ENCODE measurements at places on chromosomes 11 and 22.

GRCh38 chr11:70508231-70508480, 109.8 kb downstream of the CTTN start:
- DNase-seq, result no peak

GRCh38 chr11:93585758-93586157, 42.6 kb upstream of the SMCO4 start:
- no peak for DNase-seq

- DNase-seq, result no peak
Measured at GRCh38 chr11:85795712-85796487, 15.0 kb downstream of the SYTL2 start.

DNA sequence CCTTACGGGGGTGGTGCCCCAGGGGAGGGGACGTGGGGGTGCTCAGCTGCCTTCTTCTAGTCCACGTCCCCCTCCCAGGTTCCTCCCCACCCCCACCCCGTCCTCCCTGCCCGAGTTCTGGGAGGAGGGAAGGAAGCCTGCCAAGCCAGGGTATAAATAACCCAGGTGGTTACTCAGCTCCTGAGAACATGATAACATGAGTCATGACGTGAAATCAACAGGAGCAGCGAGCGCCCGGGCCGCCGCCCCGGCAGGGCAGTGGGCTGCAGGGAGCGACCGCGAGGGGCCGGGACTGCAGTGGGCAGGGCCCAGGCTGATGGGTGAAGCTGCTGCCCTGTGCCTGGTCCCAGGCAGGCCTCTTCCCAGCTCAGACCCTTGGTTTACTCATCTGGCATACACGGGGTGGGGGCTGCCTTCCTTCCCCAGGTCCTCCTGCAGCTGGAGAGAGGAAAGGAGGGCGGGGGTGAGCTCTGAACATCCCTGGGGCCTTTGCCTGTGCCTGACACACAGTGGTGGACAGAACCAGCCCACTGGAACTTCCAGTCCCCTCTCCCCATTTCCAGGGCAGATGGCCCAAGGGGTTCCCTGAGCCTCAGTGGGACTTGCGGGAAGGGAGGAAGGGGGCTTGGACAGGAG, 8.8 kb upstream of the PDGFB start:
- DNase-seq, result no peak

DNA sequence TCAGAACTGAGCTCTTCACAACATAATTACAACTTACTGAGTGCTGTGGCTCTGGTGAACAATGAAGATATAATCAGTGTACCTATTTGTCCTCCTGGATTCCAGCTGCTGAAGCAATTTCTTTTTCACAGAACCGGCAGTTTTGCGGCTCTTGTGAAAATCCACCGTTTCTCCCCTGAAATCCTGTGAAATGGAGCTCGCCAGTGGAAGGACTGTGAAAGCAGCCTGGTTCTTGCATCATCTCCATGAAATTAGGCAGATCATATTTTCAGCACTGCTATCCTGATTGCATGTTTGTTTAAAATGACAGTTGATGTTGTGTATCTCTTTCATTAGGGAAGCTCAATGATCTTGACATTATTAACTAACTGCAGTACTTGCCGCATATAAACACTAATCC, 120.2 kb upstream of the SNX19 start:
- DNase-seq, result no peak

GRCh38 chr11:14809466-14809865, 82.6 kb downstream of the CYP2R1 start:
- DNase-seq, result no peak

GRCh38 chr11:36371590-36371989, 75.5 kb downstream of the PRR5L start:
- DNase-seq, result no peak

GRCh38 chr11:19602891-19603290, 109.7 kb upstream of the NAV2 start:
- DNase-seq, result no peak

- no peak for DNase-seq
Measured at GRCh38 chr11:72671152-72672099, 2.8 kb downstream of the PDE2A start.

- no peak for DNase-seq
Measured at GRCh38 chr11:60389279-60389910, 6.9 kb upstream of the MS4A14 start.

- no peak for DNase-seq
Measured at GRCh38 chr22:36806835-36807234, 10.0 kb downstream of the PVALB start.

GRCh38 chr11:86089659-86090058, 20.8 kb upstream of the PICALM start:
- DNase-seq, result no peak

DNA sequence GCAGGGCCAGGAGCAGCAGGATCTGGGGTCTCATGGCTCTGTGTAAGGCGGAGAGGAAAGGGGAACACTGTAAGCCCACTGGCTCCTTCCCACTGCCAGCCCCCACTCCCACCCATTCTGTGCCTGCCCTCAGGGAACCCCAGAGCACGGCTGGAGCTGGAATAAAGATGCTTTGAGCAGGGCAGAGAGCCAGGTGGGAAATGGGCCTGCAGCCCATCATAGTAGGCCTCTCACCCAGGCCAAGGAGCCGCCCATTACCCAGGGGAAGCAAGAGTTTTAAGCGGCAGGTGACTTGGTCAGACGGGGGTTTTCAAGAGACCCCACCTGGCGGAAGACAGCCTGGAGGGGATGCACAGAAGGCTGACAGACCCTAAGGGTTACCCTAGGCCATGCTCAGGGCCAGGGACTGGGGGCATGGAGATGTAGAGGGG, 4.6 kb downstream of the LRRC32 start:
- no peak for DNase-seq

GRCh38 chr22:18075720-18076497, 1.9 kb upstream of the PEX26 start:
- no peak for DNase-seq

DNA sequence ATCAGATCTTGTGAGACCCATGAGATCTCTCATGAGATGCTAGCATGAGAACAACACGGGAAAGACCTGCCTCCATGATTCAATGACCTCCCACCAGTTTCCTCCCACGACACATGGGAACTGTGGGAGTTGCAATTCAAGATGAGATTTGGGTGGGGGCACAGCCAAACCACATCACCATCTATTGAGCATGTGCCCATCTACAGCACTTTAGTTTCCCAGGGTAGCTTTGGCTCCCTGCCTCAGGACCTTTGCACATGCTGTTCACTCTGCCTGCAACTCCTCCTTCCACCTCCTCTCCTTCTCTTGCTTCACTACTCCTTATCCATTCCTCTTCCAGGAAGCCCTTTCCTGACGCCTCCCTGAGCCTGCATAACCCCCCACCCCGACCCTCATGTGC, 17.2 kb downstream of the GRIK4 start:
- DNase-seq, result no peak

- DNase-seq, result peak; percentile 40
Measured at GRCh38 chr11:74443071-74443864, 24.1 kb downstream of the KCNE3 start.

DNA sequence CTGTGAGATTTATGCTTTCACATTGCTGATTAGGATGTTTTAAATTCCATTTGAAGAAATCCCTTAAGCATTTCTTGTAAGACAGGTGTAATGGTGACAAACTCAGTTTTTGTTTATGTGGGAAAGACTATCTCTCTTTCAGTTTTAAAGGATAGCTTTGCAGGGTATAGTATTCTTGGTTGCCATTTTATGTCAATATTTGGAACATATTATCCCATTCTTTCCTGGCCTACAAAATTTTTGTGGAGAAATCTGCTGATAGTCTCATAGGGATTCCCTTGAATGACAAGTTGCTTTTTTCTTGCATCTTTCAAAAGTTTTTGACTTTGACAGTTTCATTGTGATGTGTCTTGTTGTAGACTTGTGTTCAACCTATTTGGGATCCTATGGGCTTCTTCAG, 28.8 kb downstream of the NAGA start:
- no peak for DNase-seq

DNA sequence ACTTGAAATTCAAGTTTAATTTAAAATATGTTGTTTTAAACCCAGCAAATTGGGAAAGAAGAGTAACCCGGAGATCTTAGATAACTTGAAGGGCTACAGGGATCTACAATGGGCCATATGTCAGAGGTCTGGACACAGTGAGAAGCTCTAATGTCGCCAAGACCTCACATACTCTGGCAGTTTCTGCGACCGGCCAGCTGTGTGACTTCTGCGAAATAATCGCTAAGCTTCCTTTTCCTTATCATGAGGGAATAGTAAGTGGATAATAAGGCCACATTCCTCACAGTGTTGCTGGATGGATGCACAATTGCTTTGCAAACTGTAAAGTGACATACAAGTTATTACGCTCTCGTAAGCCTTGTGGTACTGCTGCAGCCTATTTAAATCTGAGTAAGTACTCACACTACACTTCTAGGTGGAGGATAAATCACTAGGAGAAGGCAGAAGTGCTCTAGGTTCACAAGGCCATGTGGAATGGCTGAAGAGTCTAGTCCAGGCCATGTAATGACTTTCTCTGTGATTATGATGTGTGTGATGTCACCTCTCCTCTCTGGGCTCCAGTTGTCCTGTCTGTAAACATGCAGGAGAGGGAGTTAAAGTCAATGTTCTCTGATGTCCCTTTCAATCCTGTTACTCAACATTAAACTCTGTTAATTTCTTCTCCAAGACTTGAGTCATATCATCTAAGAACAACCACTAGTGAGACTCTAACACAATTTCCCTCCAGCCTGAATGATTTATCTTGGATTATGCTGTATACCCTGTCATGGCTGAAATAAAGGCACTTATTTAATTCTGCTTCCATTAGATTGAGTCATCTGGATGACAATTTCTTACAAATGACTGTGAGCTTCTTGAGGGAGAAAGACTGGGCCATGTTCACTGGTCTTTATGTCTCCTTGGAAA, 192.6 kb upstream of the NARS2 start:
- DNase-seq, result no peak

DNA sequence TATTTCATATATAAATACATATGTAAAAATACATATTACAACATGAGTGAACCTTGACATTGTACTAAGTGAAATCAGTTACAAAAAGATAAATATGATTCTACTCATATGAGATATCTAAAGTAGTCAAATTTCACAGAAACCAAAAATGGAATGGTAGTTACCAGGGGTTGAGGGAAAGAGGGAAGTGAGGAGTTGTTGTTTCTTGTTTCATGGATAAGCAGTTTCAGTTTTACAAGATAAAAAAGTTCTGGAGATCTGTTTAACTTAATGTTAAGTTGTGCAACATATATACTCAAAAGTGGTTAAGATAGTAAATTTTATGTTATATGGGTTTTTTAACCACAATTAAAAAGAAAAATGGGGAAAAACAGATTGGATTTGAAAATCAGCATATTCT, 107.7 kb downstream of the ELP4 start:
- DNase-seq, result no peak

DNA sequence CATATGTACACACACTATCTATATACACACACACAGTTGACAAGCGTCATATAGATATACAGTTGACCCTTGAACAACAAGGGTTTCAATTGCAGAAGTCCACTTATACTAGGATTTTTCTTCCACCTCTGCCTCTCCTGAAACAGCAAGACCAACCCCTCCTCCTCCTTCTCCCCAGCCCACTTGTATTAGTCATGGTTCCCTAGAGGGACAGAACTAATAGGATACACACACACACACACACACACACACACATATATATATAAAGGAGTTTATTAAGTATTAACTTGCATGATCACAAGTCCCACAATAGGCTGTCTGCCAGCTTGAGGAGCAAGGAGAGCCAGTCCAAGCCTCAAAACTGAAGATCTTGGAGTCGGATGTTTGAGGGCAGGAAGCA, 92.9 kb downstream of the DHCR7 start:
- DNase-seq, result no peak

DNA sequence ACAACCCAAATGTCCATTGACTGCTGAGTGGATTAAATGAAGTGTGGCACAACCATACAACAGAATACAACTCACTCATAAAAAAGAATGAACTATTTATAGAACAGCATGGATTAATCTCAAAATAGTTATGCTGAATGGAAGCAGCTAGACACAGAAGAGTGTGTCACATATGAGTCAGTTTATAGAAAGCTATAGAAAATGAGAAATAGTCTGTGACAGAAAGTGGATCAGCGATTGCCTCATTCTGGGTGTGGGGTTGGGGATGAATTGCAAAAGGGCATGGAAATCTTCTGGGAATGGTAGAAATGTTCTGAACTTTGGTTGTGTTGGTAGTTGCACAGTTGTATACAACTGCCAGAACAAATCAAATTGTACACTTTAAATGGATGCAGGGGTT, 37.4 kb downstream of the PRR5L start:
- no peak for DNase-seq

GRCh38 chr11:124747406-124748099, 4.5 kb downstream of the VSIG2 start:
- no peak for DNase-seq

DNA sequence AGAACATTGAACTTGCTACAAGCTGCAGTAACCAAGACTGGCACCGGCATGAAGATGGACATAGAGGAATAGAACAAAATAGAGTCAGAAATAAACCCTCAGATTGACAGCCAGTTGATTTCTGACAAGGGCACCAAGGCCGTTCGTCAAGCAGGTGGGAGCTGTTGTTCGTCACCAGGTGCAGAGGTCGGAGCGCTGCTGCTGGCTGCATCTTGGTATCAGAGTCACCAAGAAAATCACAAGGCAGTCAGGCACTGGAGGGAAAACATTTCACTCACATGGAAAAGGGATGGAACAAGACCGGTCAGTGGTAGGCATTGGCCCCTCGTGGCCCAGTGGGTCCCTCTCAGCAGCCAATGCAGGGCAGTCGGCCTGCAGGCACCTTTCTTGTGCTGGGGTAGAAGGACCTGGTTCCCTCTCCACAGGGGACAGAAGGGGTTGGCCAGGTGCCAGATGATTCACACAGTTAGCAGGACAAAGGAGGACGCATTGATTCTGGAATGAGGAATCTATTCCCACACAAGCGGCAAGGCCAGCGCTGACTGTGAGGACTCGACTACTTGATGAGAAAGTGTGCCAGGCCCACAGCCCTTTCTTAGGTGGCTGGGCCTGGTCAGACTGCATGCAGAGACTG, 115.8 kb upstream of the FGF3 start:
- DNase-seq, result no peak

DNA sequence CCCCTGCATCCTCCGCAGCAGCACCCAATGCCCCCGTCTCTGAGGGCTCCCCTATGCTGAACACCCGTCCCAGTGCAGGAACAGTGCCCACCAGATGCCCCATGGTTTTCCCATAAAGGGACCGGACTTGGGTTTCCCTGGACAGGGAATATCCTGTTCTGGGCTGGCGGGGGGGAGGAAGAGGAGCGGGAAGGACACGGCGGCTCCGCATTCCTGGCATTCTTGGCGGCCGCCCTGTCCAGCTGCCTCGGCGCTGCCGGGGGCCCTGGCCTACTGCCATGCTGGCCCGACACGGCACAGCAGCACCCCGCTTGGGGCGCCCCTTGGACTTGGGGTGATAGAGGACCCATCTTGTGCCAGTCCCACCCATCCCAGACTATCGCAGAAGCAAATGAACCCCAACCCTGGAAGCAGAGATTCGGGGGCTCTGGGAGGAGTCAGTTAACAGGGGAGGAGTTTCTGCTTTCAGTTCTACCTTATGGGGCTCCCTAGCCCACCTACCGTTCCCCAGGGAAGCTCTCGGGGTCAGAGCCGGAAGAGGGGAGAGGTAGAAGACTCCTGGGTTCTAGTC, 23.7 kb upstream of the CBX7 start:
- no peak for DNase-seq

Data from NCI-H187 treated with DMSO at 0.1 percent for 48 hours (cell line).